Smooth muscle cell of the umbilical artery (primary cell): ENCODE measurements at places on chromosomes 5 and 9. TPM values are rescaled to one million over a fixed set of nuclear protein-coding genes. Genes with fewer than 3 reads are reported as not detected.

OR1B1 gene
- 0.23 TPM in 1 of 2 replicates, not detected in the other for total RNA-seq

HAVCR2 gene
- 0.09 TPM in 1 of 2 replicates, not detected in the other for total RNA-seq

KIF4B gene
- 0.09 TPM in 1 of 2 replicates, not detected in the other for total RNA-seq

LECT2 gene
- total RNA-seq: not detected in 2 replicates

GABRA1 gene
- total RNA-seq: 0.30 TPM in 1 of 2 replicates, not detected in the other
